ENCODE measurements at places on chromosomes 5 and 9. TPM values are rescaled to one million over a fixed set of nuclear protein-coding genes. Genes with fewer than 3 reads are reported as not detected.

SPAG8 gene
- 27.0 TPM for total RNA-seq

SPINK7 gene
- not detected for total RNA-seq

DNA sequence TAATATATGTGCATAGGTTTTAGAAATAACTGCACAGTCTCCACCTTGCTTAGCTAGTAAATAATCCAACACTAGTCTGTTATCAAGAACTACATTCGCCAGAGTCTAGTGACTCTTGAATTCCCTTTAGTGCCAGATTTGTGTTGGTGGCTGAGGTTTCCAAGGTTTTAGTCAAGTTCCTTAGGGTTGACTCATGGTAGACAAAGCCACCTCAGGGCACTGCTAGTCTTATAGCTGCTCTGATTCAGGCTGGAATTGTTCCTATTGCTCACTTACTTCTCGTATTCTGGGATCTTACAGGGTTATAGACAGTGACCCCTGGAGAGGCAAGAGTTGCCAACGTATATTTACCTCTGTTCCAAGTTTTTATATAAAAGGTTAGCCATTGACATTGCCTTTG, 1369.8 kb upstream of the CDH9 start:
- no peak for DNase-seq

GRCh38 chr9:123438321-123438720, 82.3 kb downstream of the CRB2 start:
- DNase-seq = no peak

GRCh38 chr5:107676702-107677101, 6.0 kb upstream of the EFNA5 start:
- DNase-seq = no peak

DNA sequence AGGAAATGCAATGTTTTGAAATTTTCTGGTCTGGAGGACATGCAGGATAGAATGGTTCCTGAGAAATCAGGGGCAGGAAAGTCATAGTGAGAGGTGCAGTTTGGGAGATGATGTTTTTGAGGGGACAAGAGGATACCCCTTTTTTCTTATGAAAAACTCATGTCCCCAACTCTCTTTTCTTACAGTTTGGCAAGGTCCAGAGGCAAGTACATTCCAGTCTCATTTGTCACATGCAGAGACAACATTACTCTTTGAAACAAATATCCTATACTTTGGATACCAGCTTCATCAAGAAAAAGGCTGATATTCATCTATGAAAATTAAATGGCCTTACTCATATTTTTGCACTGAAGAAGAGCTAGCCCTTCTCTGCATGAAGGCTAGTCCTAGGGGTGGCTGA, 48.2 kb downstream of the EQTN start:
- DNase-seq = no peak

DNA sequence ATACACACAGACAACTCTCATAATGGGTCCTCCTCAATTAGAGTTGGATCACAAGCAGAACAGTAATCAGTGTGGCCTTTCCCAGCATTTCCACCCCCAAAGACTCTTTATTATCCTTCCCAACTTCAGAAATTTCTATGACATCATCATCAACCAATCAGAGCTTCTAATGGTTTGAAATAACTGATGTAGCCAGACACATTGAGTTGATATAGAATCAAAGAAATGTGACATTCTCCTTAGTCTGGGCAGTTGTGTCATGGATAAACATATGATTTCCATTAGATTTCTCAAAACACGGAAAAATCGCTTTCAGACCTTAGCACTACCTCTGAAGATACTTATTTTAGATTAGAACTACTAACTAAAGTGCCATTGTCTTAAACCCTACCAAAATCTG, 75.7 kb upstream of the NFIB start:
- no peak for DNase-seq
